MV-4-11 (cell line): ENCODE measurements at places on chromosomes 2 and 18.

GRCh38 chr18:25883091-25883490, 207.3 kb downstream of the SS18 start:
- DNase-seq = no peak

DNA sequence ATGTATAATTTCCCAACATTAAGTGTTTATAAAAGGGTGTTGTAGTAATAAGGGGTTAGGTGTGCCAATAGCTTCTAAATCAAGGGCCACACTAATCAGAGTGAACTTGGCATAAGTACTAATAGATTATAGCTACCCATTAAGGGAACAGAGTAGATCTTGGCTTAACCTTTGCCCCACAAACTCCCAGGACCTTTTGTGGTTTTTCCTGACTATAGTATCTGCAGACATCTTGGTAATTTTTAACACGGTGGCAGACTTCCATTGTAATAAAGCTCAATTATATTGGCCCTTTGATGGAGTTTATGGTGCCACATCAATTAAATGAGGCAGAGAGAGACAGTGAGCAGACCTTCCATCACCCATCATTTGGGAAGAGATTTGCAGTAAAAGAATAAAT, 358.5 kb upstream of the HNRNPA3 start:
- no peak for DNase-seq

DNA sequence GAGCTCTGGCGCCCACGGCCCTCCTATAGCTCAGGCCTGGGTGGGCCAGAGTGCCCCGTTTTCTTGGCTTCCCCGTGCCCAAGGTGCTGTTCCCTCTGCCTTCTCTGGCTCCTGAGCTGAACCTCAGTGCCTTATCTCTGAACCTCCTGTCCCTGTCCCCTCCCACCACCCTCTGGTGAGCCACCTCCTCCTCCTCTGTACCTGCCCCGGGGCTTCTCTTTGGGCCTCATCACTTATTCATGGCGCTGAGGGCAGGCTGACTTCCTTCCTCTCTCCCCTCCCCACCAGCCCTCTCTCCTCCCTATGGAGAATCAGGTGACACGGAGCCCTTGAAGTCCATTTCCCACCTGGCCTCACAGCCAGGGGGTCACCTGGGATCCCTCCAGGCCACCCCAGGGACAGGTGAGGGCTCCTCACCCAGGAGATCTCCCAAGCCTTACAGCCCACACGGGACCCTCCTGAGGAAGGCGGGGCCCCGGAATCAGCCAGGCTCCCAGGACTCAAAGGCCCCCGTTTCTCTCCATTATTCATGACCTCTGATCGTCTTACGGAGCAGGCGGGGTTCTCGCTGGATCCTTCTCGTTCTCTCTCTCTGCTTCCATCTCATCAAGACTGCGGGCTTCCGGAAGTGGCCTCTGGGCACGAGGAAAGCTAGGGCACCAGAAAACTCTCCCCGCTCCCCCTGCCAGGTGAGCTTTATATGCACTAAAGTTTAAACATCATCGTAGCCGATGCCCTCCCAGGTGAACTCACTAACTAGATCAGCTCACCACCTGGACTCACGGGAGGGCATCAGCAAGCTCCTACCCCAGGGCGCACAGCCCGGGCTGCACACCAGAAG, at the start of gene LOXHD1:
Gene LOXHD1, minus strand, starts transcription at position 106 of the 841 bp plus-strand sequence. CDS start 187 bp downstream, outside the sequence.
- no peak for DNase-seq

- DNase-seq = no peak
Measured at GRCh38 chr2:12990523-12990922, 273.8 kb downstream of the TRIB2 start.

GRCh38 chr2:197007716-197008628, 81.5 kb upstream of the PGAP1 start:
- no peak for DNase-seq

DNA sequence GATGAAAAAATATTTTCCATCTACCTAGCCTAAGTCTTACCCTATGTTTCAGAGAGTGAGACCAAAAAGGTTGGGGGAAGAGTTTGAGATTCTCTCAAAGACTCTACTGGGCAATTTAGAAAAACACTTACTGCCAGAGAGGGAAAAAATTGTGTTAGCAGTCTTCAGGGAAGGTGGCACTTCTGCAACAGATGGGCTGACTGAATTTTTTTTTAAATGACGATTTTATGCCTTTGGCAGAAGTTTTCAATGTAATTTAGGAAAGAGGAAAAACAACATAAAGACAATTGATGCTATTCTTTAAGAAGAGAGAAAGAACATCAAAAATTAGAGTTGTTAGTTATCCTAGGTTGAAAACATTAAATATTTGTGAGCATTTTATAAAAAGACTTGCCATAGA, 1894.5 kb upstream of the PIK3C3 start:
- no peak for DNase-seq

GRCh38 chr18:73249030-73249429, 381.2 kb upstream of the NETO1 start:
- no peak for DNase-seq

GRCh38 chr2:100018341-100019193, 123.8 kb downstream of the AFF3 start:
- no peak for DNase-seq

GRCh38 chr2:197378494-197379307, 56.1 kb downstream of the SF3B1 start:
- no peak for DNase-seq
